Activated CD4-positive, alpha-beta T cell treated with anti-CD3 and anti-CD28 coated beads, Interleukin-2, amount 50 U/mL, for 16 hours (primary cell): ENCODE measurements at places on chromosomes 1 and 21.

DNA sequence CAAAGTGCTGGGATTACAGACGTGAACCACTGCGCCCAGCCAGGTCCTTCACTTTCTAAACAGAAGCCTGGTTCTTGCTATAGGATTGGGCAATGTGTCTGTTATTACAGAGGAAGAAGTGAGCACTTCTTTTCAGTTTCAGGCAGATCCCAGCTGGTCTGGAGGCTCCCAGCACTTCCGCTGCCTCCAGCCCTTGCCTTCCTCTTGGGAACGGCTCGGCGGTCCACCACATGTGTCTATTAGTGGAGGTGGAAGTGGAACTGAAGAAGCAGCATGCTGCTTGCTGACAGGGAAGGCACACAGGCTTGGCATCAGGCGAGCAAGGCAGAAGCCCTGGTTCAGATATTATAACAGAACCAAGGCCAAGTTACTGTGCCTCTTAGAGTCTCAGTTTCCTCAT is 17.0 kb downstream of the MKNK1 start:
- no peak for DNase-seq

- no peak for DNase-seq
These were observed 43.9 kb downstream of the WNT9A start for GRCh38 chr1:227903614-227904501.

- no peak for DNase-seq
These were observed 234.0 kb downstream of the TM2D1 start for GRCh38 chr1:61490924-61491323.

DNA sequence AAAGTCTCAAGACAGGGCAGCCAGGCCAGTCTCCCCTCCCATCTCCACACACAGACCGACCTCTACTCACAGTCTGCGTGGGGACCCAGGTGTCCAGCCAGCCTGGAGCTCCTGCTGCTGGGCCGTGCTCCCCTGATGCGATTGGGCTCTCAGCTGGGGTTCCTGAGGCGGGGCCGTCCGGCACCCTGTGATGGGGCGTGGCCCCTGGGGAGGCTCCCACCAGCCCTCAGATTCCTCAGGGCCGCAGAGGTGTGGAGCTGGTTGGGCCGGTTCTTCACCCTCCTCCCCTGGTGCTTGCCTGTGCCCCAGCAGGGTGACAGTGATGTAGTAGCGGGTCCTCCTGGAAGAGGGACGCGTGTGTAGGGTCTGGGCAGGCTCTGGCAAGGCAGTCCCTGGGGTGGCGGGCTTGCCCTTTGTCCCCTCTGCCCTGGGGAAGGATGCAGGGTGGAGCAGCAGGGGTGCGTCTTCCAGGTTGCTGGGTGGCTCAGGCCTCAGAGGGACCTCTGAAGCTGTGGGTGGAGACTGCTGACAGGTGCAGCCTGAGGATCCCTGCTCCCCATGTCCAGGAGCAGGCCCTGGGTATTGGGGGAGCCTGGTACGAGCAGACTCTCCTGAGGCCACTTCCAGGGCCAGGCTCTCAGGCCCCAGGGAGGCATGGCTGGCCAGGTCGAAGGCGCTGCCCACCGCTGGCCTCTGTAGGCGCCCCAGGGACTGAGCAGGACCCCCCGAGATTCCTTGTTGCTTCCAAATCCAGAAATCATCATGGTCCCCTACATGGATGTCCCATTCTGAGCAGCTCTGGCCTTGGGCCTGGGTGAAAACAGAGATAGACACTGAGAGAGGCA is at the start of gene CRYBG2:
CRYBG2 (minus strand) TSS at position 155 of the 845 bp plus-strand sequence. CDS start 7,473 bp downstream, outside the sequence.
- no peak for DNase-seq

DNA sequence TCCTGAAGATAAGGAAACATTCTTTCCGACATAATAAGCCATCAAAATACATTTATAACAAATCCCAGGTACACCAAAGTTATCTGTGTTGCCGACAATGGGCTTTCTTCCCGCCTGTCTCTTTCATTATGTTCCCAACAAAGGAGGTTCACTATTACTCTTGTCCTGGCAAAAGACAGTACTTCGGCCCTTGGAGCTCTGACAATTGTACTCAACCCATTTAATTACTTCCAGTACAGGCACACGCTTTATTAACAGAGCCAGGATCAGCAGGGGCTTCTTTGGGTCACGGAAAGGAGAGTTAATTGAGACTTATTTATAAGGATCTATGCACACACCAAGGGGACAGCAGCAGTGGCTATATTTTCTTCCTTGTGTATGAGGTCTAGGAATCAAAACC is 46.6 kb upstream of the DUSP10 start:
- no peak for DNase-seq

DNA sequence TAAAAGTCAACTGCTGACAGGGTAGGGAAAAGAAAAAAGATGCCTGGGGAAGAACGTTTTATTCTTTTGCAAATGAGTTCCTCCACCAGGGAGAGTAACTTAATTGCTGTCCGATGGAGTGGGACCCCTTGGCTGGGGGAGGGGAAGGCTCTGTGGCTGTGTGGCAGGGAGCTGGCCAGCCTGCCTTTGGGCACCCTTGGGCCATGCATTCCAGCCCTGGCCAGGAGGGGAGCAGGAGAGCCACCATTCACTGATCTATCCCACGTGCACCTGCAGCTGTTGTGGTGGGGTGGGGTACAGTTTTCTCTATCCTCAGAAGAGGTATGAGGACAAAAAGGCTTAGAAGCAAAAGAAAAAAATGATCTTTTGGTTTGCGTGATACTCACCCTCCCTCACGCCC is 116.9 kb downstream of the KCNK1 start:
- DNase-seq = no peak

GRCh38 chr1:43121256-43121900 is 50.7 kb downstream of the EBNA1BP2 start:
- DNase-seq = no peak

GRCh38 chr1:62237950-62238374 is 43.3 kb downstream of the L1TD1 start:
- no peak for DNase-seq

GRCh38 chr1:29599071-29599470 is 362.7 kb downstream of the PTPRU start:
- no peak for DNase-seq

DNA sequence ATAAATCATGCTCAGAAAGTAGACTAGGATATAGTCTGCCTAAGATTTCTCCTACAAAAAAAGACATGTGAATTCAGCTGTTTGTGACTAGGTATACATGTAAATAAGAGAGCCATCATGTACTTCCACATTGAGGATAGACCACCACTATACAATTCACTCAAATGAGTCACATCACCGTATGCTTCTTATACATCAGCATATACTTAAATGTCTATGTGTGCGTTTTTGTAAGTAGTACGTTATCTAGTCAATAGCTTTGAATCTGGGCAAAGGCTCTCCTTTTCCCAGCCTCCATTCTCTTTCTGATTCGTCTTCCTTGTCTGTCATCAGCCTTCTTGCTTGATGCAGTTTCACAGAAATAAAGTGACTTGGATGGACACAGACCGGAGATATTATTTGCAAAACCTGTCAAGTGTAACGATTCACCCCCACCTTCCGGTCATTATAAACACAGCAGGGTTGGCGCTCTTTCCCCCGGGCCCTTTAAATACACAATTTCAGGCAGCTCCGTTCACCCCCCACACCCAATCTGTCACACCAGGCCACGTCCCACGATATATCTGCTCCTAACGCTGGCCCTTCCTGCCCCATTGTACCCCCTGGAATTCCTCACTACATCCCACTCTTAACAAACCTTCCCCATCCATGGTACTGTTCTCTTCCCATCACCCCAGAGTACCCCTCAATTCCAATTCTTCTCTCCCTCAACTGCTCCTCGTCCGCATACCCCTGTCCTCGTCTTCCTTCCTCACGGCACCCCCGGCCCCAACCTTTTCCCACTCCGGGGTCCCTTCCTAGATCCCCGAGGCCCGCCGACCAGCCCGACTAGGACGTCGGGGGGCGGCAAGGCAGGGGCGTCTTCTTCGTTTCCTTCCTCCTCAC is 636 bp downstream of the VAMP4 start:
- peak; percentile 55 for DNase-seq

DNA sequence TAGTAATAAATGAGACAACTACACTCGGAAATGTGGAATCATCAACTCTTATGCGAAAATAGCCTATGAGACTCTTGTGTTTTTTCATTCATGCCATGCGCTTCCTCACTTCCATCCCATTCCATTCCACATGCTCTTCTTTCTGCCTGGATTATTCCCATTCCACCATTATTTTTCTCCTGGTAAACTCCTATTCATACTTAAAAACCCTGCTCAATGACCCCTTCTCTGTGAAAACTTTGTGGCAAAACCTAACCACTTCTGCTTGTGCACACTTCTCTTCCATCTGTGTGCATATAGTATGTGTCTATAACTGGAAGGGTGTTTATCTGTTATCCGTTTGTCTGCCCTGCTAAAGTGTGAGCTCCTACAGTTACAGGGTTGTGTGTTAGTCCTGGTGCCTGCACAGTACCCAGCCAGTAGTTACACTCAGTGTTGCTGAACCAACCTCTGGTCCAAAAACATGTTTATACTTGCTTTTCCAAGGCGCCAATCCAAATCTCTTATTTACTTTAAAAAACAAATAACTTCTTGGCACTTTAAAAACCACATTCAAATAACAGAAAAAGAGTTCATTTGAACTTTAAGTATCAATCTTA is 10.7 kb downstream of the EPHX1 start:
- no peak for DNase-seq
